G401 (cell line): ENCODE measurements at places on chromosomes 16 and 17. TPM values are rescaled to one million over a fixed set of nuclear protein-coding genes. Genes with fewer than 3 reads are reported as not detected.

- DNase-seq = no peak
Measured at GRCh38 chr16:31877876-31878642, 4.5 kb downstream of the ZNF267 start.

DNA sequence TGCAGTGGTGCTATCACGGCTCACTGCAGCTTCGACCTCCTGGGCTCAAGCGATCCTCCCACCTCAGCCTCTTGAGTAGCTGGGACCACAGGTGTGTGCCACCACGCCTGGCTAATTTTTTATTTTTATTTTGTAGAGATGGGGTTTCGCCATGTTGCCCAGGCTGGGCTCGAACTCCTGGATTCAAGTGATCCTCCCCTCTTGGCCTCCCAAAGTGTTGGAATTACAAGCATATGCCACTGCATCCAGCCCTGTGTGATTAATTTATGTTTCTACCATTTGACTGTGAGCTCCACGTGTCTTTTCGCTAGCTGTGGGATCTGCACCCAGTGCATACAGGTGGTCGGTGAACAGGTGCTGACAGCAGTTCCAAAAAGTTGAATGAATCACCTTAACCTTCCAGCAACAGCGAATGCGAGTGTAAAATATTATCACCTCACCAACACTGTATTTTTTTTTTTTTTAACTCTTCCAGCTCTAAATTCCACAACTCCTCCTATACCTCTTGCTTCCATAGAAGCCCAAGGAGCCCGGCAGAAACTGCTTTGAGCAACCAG lies 484 bp upstream of the NUDT7 start:
- DNase-seq = no peak

The ESRP2 gene
- 0.10 TPM in 1 of 2 replicates, not detected in the other for total RNA-seq

DNA sequence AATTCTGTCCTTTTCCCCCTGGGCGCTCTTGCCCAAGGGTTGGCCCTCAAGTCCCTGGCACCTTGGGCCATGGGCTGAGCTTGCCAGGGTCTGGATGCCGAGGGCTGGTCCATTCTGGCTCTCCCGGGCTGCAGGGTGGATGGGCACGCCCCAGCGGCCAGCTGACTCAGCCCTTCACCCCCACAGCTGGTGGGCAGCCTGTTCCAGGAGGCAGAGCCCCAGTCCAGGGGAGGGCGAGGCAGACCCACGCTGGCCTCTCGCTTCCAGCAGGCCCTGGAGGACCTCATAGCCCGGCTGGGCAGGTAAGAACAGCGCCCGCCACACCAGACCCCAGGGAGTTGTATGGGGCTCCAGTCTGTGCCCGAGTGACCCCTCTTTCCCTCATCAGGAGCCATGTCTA lies 15.0 kb downstream of the MYO15B start:
- DNase-seq = no peak

- no peak for DNase-seq
Measured at GRCh38 chr17:42743595-42744282, 1.1 kb downstream of the EZH1 start.

DNA sequence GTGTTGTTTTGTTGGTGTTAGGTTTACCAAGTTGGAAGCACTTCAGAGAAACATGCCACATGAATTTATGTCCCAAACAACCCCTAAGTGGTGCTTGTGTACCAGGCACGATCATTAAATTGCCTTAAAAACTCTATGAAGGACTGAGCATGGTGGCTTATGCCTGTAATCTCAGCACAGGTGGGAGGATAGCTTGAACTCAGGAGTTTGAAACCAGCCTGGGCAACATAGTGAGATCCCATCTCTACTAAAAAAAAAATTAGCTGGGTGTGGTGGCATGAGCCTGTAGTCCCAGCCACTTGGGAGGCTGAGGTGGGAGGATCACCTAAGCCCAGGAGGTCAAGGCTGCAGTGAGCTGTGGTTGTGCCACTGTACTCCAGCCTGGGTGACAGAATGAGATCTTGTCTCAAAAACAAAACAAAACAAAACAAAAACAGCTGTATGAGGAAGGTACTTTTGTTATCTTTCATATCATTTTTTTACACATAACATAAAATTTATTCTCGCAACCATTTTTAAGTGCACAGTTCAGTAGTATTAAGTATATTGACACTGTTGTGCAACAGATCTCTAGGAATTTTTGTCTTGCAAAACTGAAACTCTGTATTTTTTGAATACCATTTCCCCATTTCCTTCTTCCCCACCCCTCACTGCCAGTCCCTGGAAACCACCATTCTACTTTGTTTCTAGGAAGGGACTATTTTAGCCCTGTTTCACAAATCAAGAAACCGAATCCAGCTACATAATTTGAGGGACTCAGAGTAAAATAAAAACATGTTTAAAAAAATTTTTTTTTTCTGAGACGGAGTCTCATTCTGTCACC lies 14.3 kb upstream of the RBBP6 start:
- DNase-seq = no peak

The LYRM9 gene
- total RNA-seq = 5.9 and 8.2 TPM in 2 replicates
